NCI-H82 (cell line): ENCODE measurements at places on chromosomes 16 and 17.

GRCh38 chr17:47905221-47905733 is 9.2 kb downstream of the SP2 start:
- DNase-seq = no peak

- DNase-seq = no peak
These were observed 653.2 kb downstream of the HS3ST4 start for GRCh38 chr16:26344976-26345375.

DNA sequence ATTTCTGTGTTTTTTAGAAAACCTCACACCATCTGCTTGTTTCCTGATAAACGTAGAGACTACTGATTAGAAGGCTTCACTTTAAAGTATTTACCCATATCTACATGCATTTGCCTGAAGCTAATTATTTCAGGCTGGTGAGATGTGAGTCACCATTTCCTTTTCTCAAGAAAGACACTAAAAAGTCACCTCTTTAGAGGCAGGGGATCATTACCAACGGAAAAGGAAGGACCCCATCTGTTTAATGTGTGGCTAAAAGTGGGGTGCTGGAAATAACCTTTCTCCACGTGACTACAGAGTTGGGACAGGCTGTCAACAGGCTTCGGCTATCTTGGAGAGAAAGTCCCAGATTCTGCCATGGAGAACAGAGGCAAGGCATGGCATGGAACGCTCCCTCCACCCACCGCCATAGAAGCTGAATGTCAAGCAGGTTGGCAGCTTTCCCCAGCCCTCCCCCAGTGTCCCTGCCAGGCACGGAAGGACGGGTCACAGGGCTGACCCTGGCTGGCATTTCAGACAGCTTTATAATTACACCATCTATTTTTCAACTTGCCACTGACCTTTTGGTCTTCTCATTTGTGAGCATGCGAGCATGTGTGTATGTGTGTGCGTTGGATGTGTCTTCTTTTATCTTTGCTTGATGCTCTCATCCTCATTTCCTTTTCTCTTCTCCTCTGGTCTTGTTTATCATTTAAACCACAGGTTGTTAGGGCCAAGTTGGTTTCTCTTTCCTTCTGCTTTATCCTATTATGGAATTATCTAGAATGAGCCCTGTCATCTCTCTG is 157.0 kb downstream of the CPPED1 start:
- peak; percentile 69 for DNase-seq

DNA sequence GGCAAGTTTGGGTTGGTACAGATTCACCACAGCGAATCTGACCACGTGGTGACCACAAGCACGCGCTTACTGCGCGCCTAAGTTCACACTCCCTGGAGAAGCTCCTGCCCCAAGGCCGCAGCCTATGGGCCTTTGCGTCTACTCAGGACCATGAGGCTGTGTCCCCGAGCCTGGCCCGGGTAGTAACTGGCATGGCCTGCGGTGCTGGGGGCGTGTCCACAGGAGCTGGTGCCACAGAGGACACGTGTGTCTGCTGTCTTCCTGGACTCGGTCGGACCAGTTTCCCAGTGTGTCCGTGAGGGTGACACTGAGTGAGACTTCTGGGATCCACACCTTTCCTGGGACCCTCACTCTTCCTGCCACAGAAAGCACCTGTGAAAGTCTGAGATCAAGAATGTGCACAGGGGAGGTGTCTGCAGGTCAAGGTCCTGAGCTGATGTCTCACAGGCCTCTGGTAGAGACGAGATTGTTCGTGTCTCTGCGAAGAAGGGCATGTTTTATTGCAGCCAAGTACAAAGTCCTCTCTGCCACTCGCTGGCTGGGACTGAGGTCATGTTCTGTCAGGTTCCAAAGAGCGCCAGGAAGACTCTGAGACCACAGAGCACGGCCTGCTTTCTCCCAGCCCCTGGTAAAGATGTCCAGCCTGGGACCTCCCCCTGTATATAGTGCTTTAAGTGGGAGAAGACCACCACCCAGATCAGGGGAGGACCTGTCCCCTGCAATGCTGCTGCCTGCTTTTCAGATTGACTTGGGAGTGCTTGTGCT is 25.2 kb upstream of the CAPN15 start:
- no peak for DNase-seq
